T-helper 9 cell (primary cell): ENCODE measurements at places on chromosomes 5 and 9.

DNA sequence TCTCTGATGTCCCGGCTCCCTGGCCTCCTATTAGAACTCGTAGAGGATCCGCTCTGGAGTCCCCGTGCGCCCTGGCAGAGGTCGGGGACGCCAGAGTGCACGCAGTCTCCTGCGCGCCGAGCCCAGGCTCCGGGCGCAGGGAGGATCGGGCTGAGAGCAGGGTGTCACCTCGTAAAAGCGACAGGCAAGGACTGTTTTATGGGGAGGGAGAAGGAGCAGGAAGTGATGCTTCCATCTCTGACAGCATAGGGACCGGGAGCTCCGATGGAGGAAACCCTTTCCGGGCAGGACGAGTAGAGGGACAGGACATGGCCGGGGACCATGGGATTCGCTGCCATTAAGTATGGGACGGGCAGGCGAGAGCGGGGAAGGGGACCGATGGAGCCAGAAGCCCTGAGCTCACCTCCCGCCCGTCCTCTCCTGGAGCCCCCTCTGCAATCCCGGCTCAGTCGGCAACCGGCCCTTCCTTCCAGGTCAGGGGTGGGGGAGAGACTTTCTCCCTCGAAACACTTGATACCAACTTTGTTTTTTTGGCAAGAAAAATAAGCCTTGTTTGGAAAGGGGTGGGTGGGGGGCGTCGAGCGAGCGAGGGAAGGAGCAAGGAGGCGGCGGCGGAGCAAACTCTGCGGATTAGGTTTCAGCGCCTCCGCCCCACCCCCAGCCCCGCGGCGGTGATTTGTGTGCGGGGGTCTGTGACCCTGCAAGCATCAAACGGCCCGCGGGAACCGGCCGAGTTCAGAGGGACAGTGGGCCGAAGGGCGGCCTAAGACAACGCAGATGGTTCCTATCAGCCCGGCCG is 12.6 kb downstream of the LMX1B start:
- no peak for DNase-seq

- DNase-seq = no peak
Observed at GRCh38 chr5:138981586-138981985, 106.5 kb upstream of the LRRTM2 start.

- DNase-seq = no peak
Observed at GRCh38 chr9:20981486-20981885, 50.0 kb downstream of the HACD4 start.

DNA sequence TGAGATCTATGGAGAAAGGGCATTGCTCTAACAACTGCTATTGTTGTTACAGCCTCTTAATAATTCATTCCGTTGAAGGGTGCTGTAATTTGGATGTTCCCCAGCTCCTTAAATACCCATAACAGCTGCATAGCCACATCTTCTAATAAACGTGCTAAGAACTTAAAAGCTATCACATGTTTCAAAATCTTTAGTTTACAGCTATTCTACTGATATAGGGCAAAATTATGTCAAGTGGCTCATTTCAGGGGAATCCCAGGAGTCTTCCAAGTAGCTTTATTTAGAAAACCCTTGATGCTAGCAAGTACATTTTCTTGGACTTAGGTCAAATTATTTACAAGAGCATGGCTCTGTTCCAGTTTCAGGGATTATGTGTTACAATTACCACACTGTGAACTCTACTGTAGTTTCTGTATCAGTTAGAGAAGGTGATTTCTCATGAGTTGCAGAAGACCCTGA is 990.4 kb upstream of the ACO1 start:
- no peak for DNase-seq

DNA sequence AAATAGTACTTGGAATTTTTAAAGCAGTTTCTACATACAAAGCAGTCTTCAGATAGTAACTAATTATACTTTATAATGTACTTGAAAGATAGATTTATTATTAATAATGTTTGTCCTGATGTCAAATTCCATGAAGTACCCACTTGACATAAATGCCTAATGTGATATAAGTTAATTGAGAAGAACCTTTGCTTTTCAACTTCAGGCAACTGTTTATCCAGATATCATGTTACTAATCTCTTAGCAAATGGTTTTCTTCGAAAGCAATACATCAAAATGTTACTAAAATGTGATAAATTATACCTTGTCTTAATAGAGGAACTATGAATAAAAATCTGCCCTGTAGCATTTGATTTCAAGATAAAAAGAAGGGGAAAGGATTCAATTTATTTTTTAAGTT is 146.8 kb upstream of the FBXL17 start:
- DNase-seq = no peak

- no peak for DNase-seq
Observed at GRCh38 chr9:134154262-134154701, 10.1 kb downstream of the RNU6ATAC start.

GRCh38 chr5:98588215-98588614 is 185.2 kb upstream of the RGMB start:
- DNase-seq = no peak
